ENCODE measurements at places on chromosomes 16 and 17.

- DNase-seq, result no peak
Observed at GRCh38 chr16:60905811-60906210, 1130.4 kb downstream of the CDH8 start.

DNA sequence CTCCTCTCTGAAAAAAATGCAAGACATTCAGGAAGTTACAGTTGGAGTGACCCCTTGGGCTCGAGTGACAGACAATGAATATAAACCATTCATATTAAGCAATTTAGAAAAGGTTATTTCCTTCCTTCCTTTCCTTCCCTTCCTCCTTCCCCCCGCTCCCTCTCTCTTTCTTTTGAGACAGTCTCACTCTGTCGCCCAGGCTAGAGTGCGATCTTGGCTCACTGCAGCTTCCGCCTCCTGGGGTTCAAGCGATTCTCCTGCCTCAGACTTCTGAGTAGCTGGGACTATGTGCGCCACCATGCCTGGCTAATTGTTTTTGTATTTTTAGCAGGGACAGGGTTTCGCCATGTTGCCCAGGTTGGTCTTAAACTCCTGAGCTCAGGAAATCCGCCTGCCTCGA lies 13.2 kb downstream of the PSMD12 start:
- no peak for DNase-seq

DNA sequence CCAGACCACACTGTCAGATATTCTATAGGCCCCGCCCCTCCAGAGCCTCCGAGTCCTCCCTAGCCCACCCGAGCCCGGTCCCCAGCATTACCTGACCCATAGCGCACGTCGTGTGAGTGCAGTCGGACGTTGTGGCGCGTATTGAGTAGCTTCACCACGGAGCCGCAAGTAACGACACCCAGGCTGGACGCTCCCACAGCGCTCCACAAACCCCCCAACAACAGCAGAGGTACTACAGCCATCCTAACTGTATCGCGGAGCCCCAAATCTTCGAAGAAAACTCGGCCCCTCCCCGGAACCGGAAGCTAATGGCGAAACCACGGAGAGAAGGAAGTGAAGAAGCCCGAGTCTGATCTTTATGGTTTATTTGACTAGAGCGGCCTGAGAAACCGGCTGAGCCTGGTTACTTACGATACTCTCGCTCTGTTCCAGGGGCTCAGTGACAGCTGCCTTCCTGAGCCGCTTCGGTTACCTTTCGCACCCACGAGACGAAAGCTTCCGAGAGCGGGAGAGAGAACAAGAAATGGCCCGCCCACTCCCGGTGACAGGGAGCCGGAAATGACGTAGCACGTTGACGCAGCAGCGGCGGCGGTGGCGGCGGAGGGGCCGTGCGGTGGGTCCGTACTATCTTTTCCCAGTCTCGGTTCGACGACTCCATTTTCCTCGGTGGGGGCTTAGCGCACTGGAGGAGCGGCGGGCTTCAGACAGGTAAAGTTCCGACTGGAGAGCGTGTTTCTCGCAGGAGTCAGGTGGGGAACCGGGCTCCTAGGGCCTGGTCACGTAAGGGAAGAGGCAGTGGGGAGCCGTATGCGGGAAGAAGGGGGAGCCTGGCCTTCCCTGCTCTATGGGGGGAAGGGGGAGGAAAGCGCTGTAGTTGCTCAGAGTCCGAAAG lies at the start of the genes SDF2 and SUPT6H:
SDF2 (minus strand) TSS at position 272 of the 892 bp plus-strand sequence; CDS start at position 242, 30 bp downstream.
SUPT6H (plus strand) TSS at position 571 of the 892 bp plus-strand sequence. CDS start 11,197 bp downstream, outside the sequence.
- peak; percentile 90 for DNase-seq

DNA sequence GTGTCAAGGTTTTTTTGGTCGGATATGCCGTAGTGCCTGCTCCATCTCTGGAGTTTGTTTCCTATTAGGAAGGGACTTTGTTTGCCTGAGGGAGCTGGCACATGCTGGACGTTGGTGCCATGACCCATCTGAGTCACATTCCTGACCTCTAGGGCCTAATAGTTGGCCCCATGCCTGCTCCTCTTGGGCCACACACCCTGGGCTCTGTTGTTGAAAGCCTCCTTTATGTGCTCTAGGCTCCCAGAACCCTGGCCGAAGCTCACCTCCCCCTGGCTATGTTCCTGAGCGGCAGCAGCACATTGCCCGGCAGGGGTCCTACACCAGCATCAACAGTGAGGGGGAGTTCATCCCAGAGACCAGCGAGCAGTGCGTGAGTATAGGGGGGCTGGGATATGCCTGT lies 18.4 kb downstream of the LIMD2 start:
- DNase-seq, result no peak

DNA sequence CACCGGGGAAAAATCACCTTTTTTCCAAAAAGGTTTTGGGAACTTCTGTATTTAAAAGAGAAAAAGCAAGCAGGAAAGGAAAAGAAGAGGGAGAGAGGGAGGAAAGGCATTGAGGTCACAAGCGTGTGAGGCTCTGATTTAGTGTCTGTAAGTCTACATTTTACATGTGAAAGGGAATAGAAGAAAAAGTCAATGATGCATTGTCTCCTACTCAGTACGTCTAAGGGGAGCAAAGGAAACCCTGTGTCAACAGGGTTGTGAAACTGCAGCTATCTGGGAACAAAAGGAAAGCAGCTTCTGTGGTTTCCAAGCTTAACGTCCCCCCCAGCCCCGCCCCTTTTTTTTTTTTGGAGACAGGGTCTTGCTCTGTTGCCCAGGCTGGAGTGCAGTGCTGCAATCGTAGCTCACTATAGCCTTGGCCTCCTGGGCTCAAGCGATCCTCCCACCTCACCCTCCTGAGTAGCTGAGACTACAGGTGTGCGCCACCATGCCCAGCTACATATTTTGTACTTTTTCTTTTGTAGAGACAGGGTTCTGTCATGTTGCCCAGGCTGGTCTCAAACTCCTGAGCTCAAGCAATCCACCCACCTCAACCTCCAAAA lies 1.8 kb upstream of the CDC42EP4 start:
- no peak for DNase-seq

DNA sequence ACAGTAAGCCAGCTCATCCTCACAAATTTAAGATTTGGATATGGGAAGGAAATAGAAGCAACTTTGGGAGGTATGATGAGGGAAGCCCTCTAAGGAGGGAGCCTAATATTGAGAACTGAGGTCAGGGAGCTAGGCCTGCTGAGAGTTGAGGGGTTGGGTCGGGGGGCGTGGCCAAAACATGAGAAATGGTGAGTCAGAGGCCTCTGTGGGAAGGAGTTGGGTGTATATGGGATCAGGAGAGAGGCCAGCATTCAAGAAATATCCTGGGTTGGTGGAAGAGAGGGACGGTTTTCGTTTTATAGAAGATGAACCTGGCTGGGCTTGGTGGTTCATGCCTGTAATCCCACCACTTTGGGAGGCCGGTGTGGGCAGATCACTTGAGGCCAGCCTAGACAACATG lies 48.4 kb downstream of the CLEC16A start:
- DNase-seq, result no peak

DNA sequence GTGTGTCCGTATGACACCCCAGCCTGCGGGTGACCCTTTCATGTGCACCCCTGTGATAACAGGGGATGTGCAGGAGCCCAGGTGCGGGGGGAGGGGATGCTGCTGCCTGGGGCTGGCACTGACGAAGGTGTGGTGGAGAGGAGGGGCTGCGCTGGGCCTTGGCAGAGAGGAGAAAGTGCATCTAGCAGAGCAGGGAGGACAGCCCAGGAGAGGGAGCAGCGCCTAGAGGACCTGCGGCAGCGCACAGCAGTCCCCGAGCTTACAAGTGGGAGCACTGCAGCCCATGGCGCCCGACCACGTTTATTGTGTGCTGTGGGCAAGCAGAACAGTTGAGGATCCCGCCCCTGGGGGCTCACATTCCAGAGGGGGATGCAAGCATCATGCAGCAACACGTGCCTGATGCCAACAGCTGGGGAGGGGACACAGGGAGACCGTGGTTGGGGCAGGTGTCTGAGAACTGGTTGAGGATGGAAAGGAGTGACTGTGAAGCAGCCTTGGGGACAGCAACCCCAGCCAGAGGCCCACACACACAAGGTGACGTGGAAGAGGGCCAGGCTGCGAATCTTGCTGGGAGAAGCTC lies 10.9 kb upstream of the SLC7A5 start:
- DNase-seq, result no peak

GRCh38 chr16:77430787-77431585 lies 3.8 kb downstream of the ADAMTS18 start:
- no peak for DNase-seq

- DNase-seq, result no peak
Observed at GRCh38 chr17:514584-514983, 162.0 kb upstream of the RPH3AL start.

DNA sequence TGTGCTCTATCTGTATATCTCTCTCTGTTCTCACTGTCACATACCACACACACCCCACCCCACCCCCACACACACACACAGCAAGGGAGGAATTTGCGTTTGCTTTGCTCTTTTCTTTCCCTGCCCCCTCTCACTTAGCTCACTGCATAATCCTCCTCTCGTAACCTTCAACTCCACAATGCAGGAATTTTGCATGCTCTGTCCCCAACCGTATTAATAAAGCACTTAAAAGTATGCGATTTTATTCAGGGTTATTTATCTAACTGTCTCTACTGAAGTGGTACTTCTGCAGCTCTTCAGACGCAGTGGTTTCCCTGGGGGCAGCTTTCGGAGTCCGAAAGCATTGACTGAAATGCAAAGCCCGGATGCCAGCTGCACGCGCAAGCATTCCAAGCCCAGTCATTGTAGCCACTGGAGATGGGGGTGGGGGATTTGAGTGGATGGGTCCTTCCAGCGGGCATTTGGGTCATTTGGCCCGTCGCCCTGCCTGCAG lies 105.4 kb upstream of the RBFOX1 start:
- no peak for DNase-seq

DNA sequence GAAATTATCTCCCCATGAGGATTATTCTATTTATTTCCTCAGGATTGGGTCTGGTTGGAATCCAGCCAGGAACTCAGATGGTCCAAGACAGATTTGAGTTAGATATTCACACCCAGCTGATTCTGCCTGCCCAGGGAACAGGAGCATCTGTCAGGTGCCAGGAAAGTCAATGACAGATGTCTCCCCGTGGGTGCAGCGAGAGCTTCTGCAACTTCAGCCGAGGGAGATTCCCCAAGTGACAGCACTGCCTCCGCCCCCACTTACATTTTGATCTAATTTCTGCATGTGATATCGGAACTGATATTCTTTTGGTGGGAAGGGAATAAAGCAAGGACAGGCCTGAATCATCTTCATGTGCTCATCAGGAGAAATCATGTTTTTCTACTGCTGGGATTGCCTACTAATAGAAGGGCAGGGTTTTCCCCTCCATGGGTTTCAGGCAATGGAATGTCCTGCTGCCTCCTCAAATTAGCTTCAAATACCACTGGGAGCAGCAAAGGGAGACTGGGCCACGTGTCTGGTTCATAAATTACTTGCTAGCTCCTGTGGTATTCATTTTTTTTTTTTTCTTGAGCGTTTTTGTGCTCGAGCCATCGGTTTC lies 15.7 kb upstream of the DHX8 start:
- DNase-seq, result no peak

GRCh38 chr16:11978080-11978479 lies 1.5 kb downstream of the SNX29 start:
- DNase-seq, result no peak

GRCh38 chr17:40473573-40474365 lies 27.7 kb downstream of the TNS4 start:
- DNase-seq, result no peak

DNA sequence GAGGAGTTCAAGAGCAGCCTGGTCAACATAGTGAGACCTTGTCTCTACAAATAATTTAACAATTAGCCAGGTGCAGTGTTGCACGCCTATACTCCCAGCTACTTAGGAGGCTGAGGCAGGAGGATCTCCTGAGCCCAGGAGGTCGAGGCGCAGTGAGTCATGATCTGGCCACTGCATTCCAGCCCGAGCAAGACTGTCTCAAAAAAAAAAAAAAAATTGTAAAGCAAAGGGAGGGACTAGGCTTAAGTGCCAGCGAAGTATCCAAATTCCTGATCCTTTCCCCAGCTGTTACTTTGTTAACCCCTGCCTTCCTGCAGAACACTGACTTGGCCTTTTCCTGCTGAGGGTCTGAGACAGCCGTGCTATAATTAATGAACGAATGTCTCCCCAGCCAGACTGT lies 2.7 kb downstream of the GDPD3 start:
- DNase-seq, result no peak

DNA sequence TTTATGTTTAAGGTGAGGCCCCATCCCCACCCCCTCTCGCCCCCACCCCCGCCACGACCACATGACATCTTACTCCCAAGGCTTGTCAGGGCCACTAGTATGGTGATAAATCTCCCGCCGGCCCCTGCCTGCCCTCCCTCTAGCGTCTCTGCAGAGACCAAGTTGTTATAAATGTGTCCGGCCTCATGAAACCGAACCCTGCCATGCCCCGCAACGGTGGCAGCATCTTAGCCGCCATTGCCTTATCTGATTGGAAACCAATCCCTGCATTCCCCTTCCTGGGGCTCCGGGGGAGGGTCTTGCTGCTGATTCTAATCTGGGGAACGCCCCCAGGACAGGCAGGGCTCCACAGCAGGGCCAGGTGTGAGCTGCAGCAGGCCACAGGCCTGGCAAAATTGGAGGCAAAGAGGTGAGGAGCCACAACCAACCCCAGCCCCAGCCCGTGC lies 352.4 kb downstream of the C16orf95 start:
- DNase-seq, result no peak

- DNase-seq, result no peak
Observed at GRCh38 chr17:45834471-45835396, 9.9 kb upstream of the SPPL2C start.

- no peak for DNase-seq
Observed at GRCh38 chr16:7849841-7850240, 517.2 kb downstream of the RBFOX1 start.

DNA sequence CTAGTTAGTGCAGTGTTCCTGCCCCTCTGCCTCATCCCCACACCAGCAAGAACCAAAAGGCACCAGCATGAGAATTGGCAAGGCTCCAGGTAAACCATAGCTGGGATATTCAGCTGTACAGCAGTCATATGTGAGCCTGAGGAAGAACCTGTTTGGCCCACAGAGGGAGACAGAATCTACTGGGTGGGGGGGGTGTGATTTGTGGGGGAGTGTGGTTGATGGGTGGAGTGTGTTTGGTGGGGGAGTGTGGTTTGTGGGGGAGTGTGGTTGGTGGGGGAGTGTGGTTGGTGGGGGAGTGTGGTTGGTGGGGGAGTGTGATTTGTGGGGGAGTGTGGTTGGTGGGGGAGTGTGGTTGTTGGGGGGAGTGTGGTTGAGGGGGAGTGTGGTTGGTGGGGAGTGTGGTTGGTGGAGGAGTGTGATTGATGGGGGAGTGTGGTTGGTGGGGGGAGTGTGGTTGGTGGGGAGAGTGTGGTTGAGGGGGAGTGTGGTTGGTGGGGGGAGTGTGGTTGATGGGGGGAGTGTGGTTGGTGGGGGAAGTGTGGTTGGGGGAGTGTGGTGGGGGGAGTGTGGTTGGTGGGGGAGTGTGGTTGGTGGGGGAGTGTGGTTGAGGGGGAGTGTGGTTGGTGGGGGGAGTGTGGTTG lies 19.5 kb downstream of the MINK1 start:
- DNase-seq, result no peak

DNA sequence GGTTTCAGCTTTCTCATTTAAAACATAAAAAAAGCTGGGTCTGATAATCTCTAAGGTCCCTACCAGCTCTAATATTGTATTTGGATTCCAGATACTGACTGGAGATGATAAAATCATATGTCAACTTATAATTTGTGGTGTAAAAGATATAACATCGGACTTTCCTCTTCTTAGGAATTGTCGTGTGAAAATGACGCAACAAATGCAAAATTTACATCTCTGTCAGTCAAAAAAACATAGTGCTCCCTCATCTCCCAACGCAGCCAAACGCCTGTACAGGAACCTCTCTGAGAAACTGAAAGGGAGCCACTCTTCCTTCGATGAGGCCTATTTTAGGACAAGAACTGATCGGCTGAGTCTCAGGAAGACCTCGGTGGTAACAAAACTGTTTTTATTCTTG lies 197.3 kb downstream of the ANKFN1 start:
- DNase-seq, result no peak

GRCh38 chr17:3803308-3803640 lies 2.3 kb upstream of the ITGAE start:
- no peak for DNase-seq
